ENCODE measurements at places on chromosomes 7 and 10.

DNA sequence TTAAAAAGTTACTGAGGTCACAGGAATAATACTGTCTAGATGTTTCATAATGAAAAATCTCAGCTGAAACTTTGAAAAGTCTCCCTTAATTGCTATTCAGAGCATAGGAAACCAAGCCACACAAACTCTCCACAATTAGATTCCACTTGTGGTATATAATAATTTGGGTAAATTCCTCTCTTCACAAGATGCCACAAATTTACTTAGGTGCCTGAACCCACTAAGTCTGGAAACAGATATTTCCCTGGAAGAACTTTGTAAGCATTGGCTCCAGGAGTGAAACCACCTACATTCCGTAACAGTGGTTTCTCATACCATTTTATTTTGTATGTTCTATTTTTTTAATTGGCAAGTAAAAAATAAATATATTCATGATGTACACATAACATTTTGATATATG lies 493.4 kb downstream of the SEMA3D start:
- no peak for DNase-seq

GRCh38 chr10:60733517-60733822 lies 44.8 kb upstream of the CDK1 start:
- DNase-seq: no peak

- no peak for DNase-seq
Observed at GRCh38 chr10:80429521-80429973, 21.2 kb downstream of the PRXL2A start.

- DNase-seq: no peak
Observed at GRCh38 chr7:99806839-99807478, 20.9 kb upstream of the CYP3A43 start.

DNA sequence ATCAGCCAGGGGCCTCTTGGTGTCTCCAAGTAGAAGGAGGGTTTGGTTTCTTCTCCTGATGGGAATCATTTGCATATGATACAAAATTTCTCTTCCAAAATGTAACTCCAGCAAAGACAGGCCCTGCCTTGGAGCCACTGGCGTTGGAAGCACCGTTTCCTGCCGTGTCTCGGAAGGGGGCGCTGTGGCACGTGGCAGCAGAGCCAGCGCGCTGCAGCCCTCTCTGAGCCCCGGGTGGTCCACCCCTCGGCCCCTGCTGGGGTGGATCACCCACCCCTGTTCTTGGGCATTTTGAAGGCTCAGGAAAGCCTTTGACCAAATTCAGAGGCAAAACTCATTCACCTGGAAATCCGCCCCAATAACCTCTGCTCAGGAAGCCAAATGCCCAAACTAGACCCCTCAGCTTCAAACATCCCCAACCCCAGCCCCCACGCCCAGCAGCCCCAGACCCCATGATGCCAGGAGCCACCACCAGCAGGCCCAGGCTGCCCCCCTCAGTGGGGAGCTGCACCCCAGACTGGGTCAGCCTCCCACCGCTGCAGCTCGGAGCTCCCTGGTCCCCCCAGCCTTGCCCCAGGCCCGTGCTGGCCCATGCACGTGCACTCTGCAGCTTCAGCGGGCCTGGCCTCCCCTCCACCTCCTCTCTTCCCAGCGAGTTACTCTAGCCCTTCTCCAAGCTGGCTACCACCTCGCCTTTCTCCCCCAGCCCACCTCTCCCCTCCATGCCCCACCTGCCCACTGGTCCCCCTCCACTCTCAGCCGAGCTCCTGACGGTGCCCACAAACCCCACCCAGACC lies 29.5 kb upstream of the ELFN1 start:
- DNase-seq: no peak

GRCh38 chr10:133438711-133439273 lies 14.4 kb upstream of the SPRN start:
- no peak for DNase-seq

- no peak for DNase-seq
Observed at GRCh38 chr7:93739424-93739823, 151.1 kb downstream of the TFPI2 start.

DNA sequence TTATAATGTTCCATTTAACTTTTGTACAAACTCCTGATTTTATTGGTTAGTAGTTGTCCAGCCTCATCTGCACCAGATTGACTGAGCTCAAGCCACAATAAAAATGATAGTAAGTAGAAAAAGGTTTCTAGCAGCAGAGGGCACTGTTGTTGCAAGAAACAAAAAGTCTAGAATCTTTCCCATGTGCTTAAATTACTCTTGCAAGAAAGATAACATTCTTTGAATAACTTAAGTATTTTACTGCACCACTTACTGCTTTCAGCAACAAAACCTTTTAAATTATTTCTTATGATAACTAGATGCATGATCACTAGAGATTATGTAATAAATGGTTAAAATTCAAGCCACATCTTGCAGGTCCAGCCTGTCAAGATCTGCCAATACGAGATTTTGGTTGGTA lies 27.0 kb downstream of the LMOD2 start:
- peak; percentile 45 for DNase-seq

- DNase-seq: no peak
Observed at GRCh38 chr7:22485189-22485588, 14.8 kb downstream of the STEAP1B start.

DNA sequence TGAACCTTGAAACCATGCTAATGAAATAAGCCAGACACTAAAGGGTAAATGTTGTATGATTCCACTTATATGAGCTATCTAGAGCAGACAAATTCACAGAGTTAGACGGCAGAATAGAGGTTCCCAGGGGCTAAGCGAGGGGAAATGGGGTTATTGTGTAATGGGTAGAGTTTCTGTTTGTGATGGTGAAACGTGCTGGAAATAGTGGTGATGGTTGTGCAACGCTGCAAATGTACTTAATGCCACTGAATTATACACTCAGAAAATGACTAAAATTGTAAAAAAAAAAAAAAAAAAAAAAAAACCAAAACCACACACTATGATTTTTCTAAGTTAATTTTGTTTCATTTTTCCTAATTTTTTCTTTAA lies 30.0 kb downstream of the SFXN4 start:
- no peak for DNase-seq

GRCh38 chr7:55533729-55534080 lies 38.6 kb downstream of the VOPP1 start:
- no peak for DNase-seq

DNA sequence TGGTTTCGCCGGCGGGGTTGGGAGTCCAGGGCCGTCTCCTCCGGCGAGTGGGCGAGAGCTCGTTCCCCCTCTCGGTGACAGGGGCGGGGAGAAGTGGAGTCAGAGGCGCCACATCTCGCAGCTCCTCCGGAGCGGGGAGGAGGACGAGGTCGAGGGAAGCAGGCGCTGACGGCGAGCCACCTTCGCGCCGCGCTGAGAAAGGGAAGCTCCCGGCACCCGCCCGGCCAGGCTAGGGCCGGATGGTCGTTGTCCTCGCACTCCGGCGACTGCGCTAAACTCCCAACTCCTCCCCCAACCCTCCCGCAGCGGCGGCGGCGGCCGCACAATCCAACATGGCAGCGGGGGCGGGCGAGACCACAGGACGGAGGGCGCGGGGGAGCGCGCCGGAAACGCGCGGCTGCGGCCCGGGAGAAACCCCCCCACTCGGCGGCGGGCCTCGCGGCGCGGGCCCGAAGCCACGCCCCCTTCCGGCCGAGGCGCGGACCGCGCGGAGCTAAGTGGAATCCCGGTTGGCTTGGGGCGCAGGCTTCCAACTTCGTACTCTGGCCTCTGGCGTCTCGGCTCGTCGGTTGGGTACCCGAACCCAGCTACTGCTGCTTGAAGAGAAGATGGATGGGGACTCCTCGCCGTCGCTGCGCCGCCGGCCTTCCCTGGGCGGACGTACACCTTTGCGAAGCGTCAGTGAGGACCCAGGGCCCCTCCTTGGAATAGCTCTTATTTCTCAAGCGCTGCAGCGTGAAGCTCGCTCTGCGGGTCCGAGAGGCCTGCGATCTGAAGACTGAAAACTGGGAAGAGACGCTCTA lies at the start of gene WASL:
Gene WASL (minus strand): TSS at position 270 of the 803 bp plus-strand sequence. CDS start 269 bp downstream, at position 1.
- peak; percentile 74 for DNase-seq

All from fibroblast of skin of left quadriceps (primary cell).